HT-29 (cell line): ENCODE measurements at places on chromosomes 5 and 9. TPM values are rescaled to one million over a fixed set of nuclear protein-coding genes. Genes with fewer than 3 reads are reported as not detected.

DNA sequence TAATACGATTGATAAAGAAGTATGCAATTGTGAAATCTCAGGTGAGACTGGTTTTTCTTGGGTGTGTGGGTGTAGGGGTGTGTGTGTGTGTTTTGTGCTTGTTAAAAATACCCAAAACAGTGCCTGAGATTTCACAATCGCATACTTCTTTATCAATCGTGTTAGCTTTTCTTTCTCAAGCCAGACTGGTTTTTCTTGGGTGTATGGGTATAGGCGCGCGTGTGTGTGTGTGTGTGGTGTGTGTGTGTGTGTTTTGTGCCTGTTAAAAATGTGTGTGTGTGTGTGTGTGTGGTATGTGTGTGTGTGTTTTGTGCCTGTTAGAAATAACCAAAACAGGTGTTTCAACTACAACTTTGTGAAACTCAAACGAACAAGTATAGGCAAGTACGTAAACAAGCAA, 53.7 kb downstream of the CERT1 start:
- DNase-seq: no peak

DNA sequence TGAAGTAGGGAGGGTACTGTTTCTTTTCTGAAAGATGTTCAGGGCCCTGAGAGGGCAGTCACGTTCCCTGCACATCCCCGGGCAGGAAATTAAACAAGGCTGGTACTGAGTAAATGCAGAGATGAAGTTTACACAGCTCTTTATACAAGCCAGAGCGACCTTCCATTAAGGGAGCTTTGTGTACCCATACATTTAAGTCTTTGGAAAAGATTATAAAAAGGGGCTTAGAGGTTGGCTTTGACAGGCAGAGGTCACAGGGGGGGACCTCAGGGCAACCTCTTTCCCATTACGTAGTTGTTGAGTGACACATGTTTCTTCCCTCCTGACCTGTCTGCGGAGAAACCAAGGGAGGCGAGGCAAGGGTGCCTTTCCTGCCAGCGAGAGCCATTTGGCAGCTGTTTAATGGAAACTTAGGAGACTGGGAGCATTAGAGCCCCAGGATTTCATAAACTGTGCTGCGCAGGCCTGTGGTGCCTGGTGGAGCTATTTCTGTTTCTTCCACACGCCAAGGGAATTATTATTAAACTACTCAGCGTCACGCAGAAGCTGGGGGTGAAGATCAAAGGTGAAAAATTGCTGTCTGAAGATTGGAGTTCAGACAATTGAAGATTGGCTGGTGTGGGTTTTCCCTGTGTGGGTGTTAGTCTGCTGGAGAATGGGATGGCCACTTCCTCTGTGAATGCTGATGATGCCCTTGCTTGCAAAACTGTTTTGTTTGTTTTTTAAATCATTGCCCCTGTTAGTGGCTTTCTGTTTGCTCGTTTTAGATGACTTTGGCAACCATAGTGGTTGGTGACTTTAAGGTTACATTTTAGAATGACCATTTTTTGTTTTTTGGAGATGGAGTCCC, 3.2 kb upstream of the SMIM32 start:
- no peak for DNase-seq

- DNase-seq: no peak
Observed at GRCh38 chr5:33828626-33829308, 63.0 kb downstream of the ADAMTS12 start.

DNA sequence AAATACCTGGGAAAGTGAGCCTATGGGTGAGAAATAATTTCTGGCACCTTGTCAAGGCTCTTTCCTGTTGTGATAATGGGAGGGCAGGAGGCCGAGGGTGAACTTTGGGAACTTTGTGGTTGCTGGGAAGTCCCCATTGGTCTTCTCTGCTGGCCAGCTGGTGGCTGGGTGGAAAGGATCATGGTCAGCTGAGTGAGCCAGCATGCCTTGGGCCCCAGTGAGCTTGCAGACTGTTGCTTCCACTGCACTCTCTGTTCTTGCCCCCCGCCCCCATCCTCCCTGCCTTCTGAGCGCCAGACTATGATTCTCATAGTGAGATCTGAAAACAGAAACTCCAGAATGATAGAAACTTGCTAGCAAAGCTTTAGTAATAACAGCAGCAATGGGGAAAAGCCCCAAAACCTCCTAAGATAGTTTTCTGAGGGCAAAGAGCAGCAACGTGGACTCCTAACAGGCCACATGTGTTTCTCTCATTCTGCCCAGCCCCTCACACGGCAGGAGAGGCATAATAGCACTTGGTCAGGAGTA, 139.2 kb upstream of the SMARCA2 start:
- no peak for DNase-seq

DNA sequence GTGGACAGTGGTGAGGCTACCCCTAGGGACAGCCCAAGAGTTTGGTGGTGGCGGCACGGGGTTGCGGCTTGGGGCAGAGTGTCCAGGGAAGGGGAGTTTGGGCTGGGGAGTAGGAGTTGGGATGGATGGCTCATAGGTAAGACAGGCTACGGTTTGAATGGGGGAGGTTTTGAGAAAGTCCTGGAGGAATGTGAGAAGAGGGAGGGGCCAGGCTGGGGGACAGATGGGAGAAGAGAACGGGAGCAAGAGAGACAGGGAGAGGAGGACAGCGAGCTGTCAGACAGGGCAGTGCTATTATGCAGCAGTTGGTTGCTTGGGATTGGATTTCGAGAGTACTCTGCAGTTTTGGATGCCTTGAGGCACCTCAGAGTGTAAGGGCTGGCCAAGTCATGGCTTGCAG, 24.5 kb downstream of the PSD2 start:
- DNase-seq: no peak

DNA sequence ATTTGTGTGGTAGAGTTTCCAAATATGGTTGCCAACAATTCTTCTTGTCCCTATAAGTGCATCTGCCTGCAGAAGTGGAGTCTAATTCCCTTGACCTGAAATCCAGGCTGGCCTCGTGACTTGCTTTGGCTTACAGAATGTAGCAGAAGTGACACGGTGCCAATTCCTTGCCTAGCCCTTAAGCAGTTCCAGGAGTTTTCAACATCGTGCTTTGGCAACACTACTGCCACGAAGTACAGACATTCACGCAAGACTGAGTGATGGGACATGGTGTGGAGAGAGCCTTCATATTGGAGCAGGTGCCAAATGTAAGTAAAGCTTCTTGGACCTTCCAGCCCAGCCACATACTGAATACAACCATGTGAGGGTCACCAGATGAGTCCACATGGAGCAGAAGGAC, 92.9 kb upstream of the NEK6 start:
- DNase-seq: no peak

DNA sequence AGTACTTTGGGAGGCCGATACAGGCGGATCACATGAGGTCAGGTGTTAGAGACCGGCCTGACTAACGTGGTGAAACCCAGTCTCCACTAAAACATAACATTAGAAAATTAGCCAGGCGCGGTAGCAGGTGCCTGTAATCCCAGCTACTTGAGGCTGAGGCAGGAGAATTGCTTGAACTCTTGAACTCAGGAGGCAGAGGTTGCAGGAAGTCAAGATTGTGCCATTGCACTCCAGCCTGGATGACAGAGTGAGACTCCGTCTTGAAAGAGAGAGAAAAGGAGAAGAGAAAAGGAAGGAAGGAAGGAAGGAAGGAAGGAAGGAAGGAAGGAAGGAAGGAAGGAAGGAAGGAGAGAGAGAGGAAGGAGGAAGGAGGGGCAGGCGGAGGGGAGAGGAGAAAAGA, 45.1 kb downstream of the MYO10 start:
- DNase-seq: no peak

- DNase-seq: peak; percentile 85
Observed at GRCh38 chr9:113299800-113300292, 3.3 kb downstream of the RNF183 start.

DNA sequence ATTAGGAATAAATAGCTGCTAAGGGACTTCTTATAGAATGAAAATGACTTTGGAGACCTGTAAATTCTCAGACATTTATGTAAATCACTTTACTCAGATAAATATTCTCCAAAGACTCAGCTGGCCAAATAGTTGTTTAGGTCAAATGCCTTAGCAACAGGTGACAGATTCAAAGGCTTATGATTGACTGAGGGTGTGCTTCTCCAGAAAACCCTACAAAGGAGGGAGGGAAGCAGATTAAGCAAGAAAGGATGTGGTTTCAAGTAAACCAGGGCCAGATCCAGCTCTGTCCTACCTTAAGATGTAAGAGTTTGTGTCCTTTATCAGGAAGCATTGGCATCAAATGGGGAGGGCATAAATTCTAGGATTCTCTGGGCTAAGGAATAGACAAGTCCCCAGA, 433.0 kb downstream of the TLE1 start:
- no peak for DNase-seq

DNA sequence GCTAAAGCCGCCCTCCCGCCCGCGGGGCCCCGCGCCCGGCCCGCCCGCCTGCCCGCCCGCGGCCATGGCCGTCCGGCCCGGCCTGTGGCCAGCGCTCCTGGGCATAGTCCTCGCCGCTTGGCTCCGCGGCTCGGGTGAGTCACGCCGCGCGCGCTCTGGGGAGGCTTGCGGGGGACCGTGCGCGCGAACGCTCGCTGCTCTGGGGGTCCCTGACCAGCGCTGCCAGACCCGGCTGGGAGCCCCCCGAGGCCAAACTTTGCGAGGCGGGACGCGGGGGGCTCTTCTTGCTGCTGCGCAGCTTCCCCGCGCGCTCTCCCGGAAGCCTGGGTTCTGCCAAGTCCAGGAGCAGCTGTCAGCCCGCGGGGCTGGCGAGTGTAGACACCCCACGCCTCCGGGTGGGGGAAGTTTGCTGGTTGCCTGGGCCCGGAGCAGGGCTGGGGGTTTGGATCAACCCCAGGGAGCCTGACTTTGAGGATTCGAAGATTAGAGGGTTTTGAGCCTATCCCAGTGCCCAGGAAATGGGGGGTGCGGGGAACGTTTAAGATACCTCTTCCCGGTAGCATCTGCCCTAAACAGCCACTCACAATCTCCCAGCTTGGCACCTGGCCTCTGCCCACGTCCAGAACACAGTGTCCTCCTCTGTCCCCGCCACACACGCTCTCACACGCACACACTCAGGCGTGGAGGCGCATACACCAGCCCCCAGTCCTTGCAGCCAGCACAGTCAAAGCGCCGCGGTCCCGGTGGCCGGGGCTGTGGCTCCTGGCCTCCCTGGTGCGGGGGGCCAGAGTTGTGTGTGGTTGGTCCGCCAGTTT, 535 bp downstream of the UNC5A start:
- DNase-seq: no peak

- no peak for DNase-seq
Observed at GRCh38 chr5:68268101-68268851, 52.7 kb downstream of the PIK3R1 start.

DNA sequence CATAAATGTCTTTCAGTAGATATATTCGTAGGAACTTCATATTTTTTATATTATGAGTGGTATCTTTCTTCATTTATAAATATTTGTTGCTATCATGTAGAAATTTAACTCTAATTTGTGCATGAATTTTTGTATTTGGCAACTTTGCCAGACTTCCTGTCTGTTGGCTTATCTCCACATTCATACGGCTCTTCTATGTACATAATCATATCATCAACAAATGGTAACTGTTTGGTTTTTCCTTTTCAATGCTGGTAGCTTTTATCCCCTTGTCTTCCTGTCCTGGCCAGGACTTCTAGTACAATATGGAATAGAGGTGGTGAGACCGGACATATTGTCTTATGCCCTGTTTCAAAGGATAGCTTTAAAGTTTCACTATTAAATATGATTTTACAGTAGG, 132.3 kb upstream of the COL5A1 start:
- DNase-seq: no peak

- peak; percentile 68 for DNase-seq
Observed at GRCh38 chr5:146662229-146662628, 146.2 kb upstream of the GPR151 start.

GRCh38 chr5:53874409-53874808, 314.0 kb downstream of the NDUFS4 start:
- no peak for DNase-seq

DNA sequence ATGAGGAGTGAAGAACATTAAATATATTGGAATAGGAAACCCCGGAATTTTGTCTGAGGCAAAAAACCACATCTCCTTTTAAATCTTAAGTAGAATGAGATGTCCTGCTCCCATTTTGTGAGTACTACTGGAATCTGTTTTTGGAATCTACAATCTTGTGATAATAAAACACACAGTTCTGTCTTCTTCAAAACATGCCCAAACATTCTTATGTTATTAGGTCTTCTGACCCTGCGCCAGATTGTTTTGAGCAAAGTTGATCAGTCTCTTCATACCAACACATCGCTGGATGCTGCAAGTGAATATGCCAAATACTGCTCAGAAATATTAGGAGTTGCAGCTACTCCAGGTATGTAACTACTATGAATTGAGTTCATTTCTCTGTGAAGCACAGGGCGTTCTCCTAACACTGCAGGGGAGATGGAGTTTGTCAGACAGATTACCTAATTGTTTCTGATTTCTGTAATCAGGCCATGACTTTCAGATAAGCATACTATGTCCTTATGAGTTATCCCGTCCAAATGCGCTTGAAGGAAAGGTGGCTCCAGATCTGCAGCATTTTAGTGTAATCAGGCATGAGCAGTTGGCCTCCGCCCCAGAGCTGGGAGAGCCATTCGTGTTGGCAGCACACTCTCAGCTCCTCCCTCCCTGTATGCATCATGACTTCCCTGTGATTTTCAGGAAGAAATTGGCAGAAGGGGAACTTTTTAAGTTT, 88.0 kb downstream of the NLN start:
- DNase-seq: peak; percentile 74

CDH9 gene
- not detected in 2 replicates for total RNA-seq

PKD2L2 gene
- not detected in 2 replicates for total RNA-seq

PCDHGB3 gene
- 0.41 and 0.47 TPM in 2 replicates for total RNA-seq

NR3C1 gene
- not detected in 2 replicates for total RNA-seq

ARID3C gene
- not detected in 2 replicates for total RNA-seq

CRB2 gene
- 0.78 and 0.94 TPM in 2 replicates for total RNA-seq

PCDHB8 gene
- total RNA-seq: 0.16 TPM in 1 of 2 replicates, not detected in the other

NEUROG1 gene
- not detected in 2 replicates for total RNA-seq

HTR1A gene
- total RNA-seq: not detected in 2 replicates

LIX1 gene
- total RNA-seq: not detected in 2 replicates
